ENCODE measurements at places on chromosomes 16 and 17. TPM values are rescaled to one million over a fixed set of nuclear protein-coding genes. Genes with fewer than 3 reads are reported as not detected.

Gene ZPBP2
- total RNA-seq: not detected

Gene PSME3IP1
- total RNA-seq: 115 TPM

Gene TBC1D3I
- total RNA-seq: 0.76 TPM

Gene MYO1C
- 59.3 TPM for total RNA-seq

Gene EPX
- not detected for total RNA-seq

Gene TP53TG3C
- total RNA-seq: not detected

Gene KATNB1
- total RNA-seq: 33.3 TPM

Gene MYH3
- total RNA-seq: 3.0 TPM

Gene CLEC18A
- 2.0 TPM for total RNA-seq

Gene SEZ6L2
- 0.13 TPM for total RNA-seq

Gene MGAT5B
- total RNA-seq: 0.08 TPM

Gene CTCF
- total RNA-seq: 74.9 TPM

Gene SPG7
- total RNA-seq: 77.9 TPM

Gene VTN
- not detected for total RNA-seq

Gene CHD9NB
- 0.33 TPM for total RNA-seq

DNA sequence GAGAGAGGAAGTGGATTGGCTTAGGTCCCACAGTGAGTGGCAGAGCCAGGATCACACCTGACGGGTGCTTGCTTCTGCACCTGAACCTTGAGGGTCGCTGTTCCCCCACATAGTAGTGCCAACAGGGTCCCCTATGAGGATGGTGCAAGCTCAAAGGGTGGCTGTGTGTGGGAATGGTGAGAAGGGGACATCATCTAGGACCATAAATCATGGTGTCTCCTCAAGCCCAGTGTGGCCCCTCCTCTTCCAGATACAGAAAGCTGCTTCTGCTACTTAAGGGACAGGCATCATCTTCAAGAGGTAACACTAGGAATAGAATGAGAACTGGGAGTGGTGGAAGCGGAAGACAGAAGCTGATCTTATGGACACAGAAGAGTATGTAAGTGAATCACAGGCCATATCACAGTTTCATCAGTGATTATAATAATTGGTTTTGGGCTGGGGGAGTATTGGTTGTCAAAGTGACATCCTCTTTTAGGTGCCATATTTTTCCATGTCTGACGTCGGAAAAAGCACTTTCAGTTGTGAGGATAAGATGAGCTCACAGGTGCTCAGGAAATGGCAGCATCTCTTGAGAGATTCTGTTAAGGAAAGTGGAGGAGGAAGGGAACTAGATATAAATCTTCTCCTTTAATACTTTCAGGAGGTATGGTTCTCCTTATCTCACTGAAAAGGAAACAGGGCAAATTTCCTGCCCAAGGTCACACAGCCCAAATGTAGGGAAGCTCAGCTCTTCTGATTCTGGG, 83.2 kb upstream of the HNF1B start:
- DNase-seq: no peak

- DNase-seq: no peak
Observed at GRCh38 chr16:15498427-15499175, 64.2 kb downstream of the BMERB1 start.

GRCh38 chr17:5309851-5310250, 27.8 kb downstream of the RABEP1 start:
- DNase-seq: no peak

DNA sequence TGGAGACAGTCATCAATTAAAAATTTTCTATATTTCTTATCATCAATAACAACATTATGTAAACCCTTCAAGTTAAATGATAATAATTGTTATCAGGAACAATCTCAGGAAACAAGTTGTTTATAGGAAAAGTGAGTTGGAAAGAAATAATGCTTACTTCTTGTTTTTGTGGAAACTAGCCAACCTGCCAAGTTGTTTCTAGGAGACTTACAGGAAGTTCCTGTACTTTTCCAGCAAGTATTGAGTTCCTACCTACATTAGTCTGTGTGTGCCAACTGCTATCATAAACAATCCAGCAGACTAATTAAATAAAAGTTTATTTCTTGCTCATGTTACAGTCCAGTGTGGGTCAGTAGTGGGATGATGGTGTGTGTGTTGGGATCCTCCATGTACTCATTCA, 1.6 kb upstream of the CCL14 start:
- DNase-seq: no peak

- no peak for DNase-seq
Observed at GRCh38 chr17:63498626-63499195, 21.9 kb downstream of the ACE start.

GRCh38 chr17:73542323-73542722, 101.9 kb downstream of the SDK2 start:
- no peak for DNase-seq

- peak; percentile 88 for DNase-seq
Observed at GRCh38 chr17:68290955-68291835, at the start of the genes ARSG and SLC16A6. ARSG (plus strand) TSS chr17:68291495; CDS start chr17:68307494, 15,999 bp downstream. SLC16A6 (minus strand) TSS chr17:68291127; CDS start chr17:68278320, 12,807 bp downstream.

DNA sequence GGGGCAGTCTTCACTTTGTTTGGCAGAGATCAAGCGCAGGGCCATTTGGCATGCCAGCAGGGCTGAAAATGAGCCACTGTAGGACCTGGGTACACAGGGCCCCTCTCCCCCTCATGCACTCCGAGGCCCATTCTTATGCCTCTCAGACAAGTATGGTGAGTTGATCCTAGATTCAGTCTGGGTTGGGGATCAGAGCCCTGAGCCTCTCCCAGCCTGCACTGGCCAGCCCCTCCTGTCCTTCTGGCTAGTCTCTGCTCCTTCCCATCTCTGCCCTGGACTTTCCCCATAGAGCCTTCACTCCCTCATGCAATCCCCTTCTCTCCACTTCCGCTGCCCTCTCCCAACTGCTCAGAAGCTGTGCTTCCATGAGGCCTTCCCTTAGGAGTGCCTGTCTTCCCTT, 31.0 kb downstream of the SMARCE1 start:
- DNase-seq: no peak

GRCh38 chr17:57943140-57943539, 12.1 kb downstream of the CUEDC1 start:
- no peak for DNase-seq

DNA sequence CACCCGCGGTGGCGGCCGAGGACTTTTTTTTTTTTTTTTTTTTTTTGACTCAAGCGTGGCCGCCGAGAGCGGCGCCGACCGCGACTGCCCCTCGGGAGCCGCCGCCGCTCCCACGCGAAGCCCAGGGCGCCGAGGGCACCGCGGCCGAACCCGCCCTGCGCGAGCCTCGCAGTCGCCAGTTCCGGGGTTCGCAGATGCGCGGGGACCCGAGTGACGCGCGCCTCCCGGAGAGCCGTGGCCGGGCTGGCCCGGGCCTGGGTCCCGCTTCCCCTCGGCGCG, 1.1 kb downstream of the METRNL start:
- no peak for DNase-seq

GRCh38 chr17:66885417-66885816, 50.5 kb downstream of the CACNG5 start:
- DNase-seq: no peak

DNA sequence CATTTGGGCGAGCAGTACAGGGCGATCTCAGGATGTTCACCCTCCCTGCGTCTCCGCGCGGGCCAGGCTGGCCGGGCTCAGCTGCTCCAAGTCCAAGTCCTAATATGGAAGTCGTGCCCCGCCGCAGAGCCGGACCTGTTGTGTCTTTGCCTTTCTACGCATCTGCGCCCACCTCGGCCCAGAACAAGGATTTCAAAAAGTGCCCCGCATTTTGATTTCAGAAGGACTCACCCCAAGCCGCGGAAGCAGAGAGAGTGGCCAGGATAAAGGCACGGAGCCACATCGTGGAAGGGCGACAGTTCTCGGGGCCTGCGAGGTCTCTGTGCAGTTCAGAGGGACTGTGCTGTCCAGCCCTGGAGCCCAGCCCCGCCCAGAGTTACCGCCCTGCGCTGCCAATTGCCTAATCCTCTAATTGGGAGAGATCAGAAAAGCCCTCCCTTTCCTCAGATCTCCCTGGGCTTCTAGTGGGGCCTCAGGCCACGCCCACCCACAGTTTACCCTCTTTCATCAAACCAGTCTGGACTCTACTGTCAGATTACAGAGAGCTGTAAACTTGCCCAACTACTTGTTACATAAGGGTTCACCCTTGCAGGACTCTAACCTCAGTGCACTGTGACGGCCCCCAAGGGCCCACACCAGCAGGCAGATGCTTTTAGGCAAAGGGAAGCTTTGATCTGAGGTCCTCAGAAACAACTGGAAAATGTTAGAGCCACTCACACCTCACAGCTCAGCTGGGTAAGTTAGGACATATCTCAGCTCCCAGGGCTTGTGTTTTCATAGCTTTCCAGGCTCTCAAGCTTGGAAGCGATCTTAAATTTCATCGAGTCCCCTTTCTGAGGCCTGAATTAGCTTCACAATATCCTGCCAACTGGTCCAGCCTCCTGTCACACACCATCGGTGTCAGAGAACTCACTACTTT, at the start of gene CES1:
CES1 (minus strand) TSS at position 324 of the 919 bp plus-strand sequence; CDS start at position 283, 41 bp downstream.
- DNase-seq: no peak

- DNase-seq: no peak
Observed at GRCh38 chr16:66409156-66409555, 17.9 kb upstream of the BEAN1 start.

GRCh38 chr16:15461376-15461775, 27.0 kb downstream of the BMERB1 start:
- DNase-seq: no peak

GRCh38 chr16:47065766-47066688, 77.7 kb downstream of the NETO2 start:
- no peak for DNase-seq

DNA sequence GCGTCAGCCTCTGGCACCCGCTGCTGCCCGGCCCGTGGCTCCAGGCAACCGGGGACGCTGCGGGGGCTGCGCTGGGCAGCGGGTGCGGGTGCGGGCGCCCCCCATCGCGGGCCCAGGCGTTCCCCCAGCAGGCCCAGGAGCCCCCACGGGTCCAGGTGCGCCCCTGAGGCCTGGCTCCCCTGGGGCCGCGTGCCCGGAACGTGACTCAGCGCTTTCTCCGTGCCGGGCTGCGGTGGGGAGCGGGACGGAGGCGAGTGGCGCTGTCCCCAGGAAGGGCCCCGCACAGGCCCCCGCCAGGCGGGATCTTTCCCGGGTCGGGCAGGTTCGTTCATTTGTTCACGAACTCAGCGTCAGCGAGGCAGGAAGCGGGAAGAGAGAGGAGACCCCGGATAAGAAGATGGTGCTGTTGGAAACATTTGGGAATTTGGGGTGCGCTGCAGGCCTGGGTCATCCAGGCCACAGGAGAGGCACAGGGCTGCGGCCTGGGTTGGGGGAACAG, 18.4 kb upstream of the EXOC7 start:
- no peak for DNase-seq

DNA sequence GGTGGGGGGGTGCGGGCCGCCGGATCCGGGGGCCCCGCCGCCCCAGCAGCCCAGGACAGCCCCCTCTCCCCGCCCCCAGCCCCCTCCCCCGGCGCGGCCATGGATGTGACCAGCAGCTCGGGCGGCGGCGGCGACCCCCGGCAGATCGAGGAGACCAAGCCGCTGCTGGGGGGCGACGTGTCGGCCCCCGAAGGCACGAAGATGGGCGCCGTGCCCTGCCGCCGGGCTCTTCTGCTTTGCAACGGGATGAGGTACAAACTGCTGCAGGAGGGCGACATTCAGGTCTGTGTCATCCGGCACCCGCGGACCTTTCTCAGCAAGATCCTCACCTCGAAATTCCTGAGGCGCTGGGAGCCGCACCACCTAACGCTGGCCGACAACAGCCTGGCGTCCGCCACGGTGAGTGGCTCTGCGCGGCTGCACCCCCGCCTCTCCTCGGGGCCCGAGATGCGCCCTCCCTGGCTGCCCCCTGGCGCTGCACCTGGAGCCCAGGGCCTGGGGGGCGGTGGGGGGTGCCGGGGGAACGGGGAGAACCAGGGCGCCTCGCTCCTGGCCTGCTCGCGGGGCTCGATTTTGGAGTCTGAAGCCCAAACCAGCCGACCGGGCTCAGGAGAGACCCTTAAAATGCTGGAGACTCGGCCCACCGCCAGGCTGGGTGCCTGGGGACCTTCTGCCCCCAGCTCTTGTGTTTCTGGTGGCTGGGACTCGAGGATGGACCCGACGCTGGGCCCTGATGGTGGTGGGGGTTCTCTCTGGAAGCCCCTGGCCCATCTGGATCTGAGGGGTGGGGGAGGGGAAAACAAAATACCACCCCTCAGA, 744 bp downstream of the CMIP start:
- DNase-seq: peak; percentile 58

DNA sequence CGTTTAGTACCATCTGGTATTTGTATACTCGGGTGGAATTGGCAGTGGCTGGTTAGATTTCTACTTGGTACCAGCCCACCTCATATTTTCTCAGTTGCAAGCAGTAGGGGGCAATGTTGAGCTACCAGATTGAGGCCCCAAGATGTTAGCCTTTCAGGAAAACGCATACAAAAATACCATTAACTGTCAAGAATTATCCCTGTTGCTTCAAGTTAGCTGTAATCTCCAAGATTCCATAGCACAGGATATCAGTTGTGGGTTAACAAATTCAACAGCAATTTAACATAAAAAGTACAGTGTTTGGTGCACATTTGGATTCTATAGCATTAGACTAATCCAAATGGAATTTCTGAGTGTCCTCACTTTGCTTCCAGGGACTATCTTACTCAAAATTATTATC, 188.2 kb downstream of the FTO start:
- DNase-seq: peak; percentile 66

DNA sequence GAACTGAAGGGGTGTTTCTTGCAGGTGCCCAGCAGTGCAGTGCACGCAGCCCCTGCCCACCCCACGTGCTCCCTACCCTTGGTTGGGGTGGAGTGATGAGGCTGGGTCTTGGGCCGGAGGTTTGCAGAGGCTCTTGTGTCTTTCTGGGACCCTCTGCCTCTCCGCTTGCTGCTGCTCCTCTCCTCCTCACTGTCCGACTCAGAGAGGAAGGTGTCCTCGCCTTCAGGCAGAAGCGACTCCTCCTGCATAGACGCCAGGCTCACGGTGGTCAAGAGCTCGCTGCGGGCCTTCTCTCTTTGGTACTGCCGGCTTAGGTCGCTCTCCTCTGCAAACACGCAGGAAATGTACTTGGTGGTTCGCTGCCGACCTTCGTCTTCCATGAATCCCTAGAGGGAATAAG, 42.9 kb downstream of the GTF3C1 start:
- no peak for DNase-seq

- no peak for DNase-seq
Observed at GRCh38 chr16:66382966-66383299, 16.4 kb downstream of the CDH5 start.

GRCh38 chr17:38719289-38719942, 10.7 kb upstream of the CISD3 start:
- DNase-seq: no peak

- DNase-seq: no peak
Observed at GRCh38 chr16:56121156-56121500, 70.2 kb upstream of the GNAO1 start.

DNA sequence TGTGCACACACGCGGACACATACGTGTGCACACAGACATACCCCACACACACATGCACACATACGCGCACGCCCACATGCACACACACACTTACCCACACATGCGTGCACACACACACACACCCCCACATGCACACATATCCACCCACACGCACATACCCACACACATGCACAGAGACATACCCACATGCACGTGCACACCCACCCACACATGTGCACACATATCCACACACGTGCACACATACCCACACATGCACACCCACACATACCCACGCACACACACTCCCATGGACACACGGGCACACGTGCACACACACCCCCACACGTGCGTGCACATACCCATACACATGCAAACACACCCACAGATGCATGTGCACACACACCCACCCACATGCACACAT, 27.2 kb upstream of the PVALEF start:
- no peak for DNase-seq

Data from activated CD4-positive, alpha-beta memory T cell treated with anti-CD3 and anti-CD28 coated beads, Interleukin-2, amount 10 ng/mL, durations not matched to agents 7 days and 5 days (primary cell).